ENCODE measurements at places on chromosomes 6 and 20. TPM values are rescaled to one million over a fixed set of nuclear protein-coding genes. Genes with fewer than 3 reads are reported as not detected.

CAGE1 gene
- total RNA-seq: not detected

NKAIN4 gene
- 0.29 TPM for total RNA-seq

MAK gene
- total RNA-seq: not detected

HLA-DRB1 gene
- 39.3 TPM for total RNA-seq

GLP1R gene
- not detected for total RNA-seq

HLA-DRB5 gene
- total RNA-seq: 26.7 TPM

IRAK1BP1 gene
- total RNA-seq: 4.9 TPM

PRPH2 gene
- total RNA-seq: 0.35 TPM

ATRN gene
- 23.1 TPM for total RNA-seq

ESR1 gene
- total RNA-seq: 0.37 TPM

SNX21 gene
- 11.2 TPM for total RNA-seq

GSS gene
- 109 TPM for total RNA-seq

MYLK4 gene
- 0.35 TPM for total RNA-seq

SYCP2 gene
- total RNA-seq: 1.1 TPM

POU3F2 gene
- total RNA-seq: not detected

CDSN gene
- not detected for total RNA-seq

HLA-DRA gene
- total RNA-seq: 44.3 TPM

FBXO30 gene
- 9.0 TPM for total RNA-seq

THBD gene
- 6.3 TPM for total RNA-seq

FAM83C gene
- total RNA-seq: not detected

PSORS1C2 gene
- total RNA-seq: not detected

GCNT2 gene
- total RNA-seq: 9.8 TPM

NNAT gene
- not detected for total RNA-seq

SH3BGRL2 gene
- total RNA-seq: 95.4 TPM

CLPSL1 gene
- not detected for total RNA-seq

TSBP1 gene
- total RNA-seq: not detected

FOXS1 gene
- 0.48 TPM for total RNA-seq

ARHGAP18 gene
- total RNA-seq: 28.3 TPM

Data from colonic mucosa (tissue), 4 donors.